ENCODE measurements at places on chromosomes 6 and 20. TPM values are rescaled to one million over a fixed set of nuclear protein-coding genes. Genes with fewer than 3 reads are reported as not detected.

GRCh38 chr20:33835615-33836172 lies 24.5 kb downstream of the CHMP4B start:
- peaks cover 7% of the 10 kb centered on the region for H3K36me3 ChIP-seq
- no peak for DNase-seq
- H3K27me3 ChIP-seq: no peaks in the 10 kb centered on the region
- H3K4me3 ChIP-seq: no peak overlapping the region
- peaks cover 49% of the 10 kb centered on the region for H3K4me1 ChIP-seq

The HLA-DQA1 gene
- not detected for total RNA-seq

The DNAH8 gene
- total RNA-seq: 0.39 TPM

The JPH2 gene
- total RNA-seq: 0.07 TPM

DNA sequence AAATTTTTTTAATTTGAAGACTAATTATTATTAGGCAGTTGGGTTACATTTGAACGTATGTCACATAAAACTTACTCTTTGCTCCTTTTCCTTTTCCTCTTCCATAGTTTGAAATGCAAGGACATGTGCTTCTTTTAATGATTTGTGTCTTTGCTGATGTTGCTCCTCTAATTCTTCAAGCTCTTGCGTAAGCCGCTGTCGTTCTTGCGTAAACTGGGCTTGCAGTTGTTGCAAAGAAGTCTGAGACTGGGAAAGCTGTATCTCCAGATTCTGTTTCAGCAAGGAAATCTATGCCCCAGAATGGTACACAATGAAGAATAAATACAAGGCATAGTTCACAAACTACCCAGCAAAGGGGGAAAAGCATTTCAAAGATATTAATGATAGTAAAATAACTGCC lies 45.1 kb upstream of the MCM9 start:
- no peaks in the 10 kb centered on the region for H3K27me3 ChIP-seq
- no peak overlapping the region for H3K4me3 ChIP-seq
- no peak overlapping the region for H3K27ac ChIP-seq

The OR12D3 gene
- not detected for total RNA-seq

GRCh38 chr6:3347826-3348225 lies 89.1 kb downstream of the PSMG4 start:
- H3K27me3 ChIP-seq: no peaks in the 10 kb centered on the region
- DNase-seq: no peak
- H3K27ac ChIP-seq: no peak overlapping the region

The BPIFB2 gene
- not detected for total RNA-seq

DNA sequence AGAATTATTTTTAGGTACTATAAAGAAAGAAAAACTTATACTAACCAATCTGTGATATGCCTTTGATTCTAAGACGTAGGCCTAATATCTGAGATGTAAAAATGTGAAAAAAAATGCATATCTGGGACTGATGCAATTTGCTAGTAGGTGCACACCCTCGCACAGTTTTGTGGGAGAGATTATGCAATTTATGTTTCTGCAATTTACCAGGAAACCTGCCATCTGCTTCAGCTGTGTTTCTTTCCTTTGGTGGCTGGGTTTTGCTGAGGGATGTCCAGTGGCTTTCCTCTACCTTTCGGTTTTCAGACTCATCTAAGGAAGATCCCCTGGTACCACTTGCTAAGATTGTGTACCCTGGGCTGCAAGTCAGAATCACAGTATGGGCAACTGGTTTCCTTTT lies 186.9 kb downstream of the ZFP64 start:
- DNase-seq: no peak
- H3K27me3 ChIP-seq: no peaks in the 10 kb centered on the region
- no peaks in the 10 kb centered on the region for H3K36me3 ChIP-seq
- peaks cover 50% of the 10 kb centered on the region for H3K4me1 ChIP-seq

DNA sequence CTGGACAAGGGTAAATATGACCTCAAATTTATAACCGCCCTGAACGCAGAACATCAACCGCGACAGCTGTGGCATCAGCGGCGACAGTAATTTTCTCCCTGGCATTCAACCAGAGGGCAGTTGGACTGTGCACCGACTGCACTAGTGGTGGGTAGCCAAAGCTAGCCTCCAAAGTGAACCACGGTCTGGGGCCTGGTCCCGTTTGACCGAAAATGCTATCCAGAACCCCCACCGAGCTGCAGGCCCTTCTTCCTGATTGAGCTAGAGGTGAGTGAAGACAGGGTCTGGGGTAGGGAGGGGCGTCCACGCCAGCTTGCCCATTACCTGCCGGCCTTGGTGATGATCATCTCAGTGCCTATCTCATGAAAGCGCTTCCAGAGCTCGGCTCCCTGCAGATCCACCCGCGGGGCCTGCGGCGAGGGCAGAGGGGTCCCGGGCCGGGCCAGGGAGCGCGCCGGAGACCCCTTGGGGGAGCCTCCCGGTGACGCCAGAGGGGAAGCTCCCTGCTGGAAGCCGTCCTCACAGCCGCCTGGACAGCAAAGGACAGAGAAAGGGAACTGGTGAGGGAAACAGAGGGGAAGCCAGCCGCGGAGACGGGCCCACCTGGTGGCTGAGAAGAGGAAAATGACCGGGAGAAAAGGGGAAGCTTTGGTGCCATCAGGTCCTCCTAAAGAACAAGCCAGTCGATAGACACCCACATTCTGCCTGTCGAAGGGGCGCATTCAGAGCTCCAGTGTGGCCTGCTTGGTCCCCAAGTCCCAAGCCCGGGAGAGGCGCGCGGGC lies 2.0 kb downstream of the TBX18 start:
- DNase-seq: no peak
- H3K27ac ChIP-seq: no peak overlapping the region
- peaks cover 9% of the 10 kb centered on the region for H3K4me1 ChIP-seq
- H3K4me3 ChIP-seq: peak overlapping the region; percentile 28

The PACRG gene
- total RNA-seq: 0.59 TPM

The BAG2 gene
- 3.3 TPM for total RNA-seq

- no peaks in the 10 kb centered on the region for H3K27me3 ChIP-seq
- no peak for DNase-seq
- H3K4me3 ChIP-seq: no peak overlapping the region
- H3K36me3 ChIP-seq: no peaks in the 10 kb centered on the region
These were observed 40.5 kb downstream of the RREB1 start for GRCh38 chr6:7148100-7148822.

DNA sequence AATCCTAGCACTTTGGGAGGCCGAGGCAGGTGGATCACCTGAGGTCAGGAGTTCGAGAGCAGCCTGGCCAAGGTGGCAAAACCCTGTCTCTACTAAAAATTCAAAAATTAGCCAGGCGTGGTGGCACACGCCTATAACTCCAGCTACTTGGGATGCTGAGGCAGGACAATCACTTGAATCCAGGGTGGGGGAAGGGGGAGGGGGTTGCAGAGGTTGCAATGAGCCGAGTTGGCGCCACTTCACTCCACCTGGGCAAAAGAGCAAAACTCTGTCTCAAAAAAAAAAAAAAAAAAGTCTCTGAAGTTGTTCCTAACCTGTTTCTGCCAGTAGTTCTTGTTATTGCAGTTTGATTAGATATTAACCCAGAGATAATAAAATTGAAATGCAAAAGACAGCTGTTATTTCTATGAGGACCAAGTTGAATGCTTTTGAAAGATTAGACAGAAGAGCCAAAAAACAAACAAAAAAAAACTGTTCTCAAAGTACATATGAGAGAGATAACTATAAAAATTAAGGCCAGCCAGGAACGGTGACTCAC lies 22.6 kb downstream of the PIGU start:
- DNase-seq: no peak
- H3K27me3 ChIP-seq: no peaks in the 10 kb centered on the region
- no peaks in the 10 kb centered on the region for H3K4me1 ChIP-seq
- peak overlapping the region; percentile 22 for H3K27ac ChIP-seq

The SIM1 gene
- total RNA-seq: 0.55 TPM

DNA sequence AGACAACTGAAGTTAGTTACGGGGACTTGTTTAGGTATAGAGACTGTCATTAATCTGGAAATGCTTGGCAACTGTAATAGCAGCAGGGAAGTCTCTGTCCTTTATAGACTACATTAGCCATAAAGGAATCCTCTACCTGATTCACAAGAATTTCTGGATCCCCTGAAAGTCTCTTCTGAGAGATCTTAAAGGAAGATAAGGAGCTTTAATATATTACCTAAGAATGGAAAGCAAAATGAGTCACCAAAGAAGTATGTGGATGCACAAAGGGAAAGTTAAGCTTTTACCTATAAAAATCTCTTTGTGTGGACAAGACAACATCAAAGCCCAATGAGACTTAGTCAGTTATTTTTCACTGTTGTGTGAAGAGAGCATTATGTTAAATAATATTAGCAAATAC lies 92.2 kb upstream of the RSPO3 start:
- H3K27me3 ChIP-seq: no peaks in the 10 kb centered on the region
- no peak overlapping the region for H3K27ac ChIP-seq
- H3K36me3 ChIP-seq: no peaks in the 10 kb centered on the region

The SSTR4 gene
- total RNA-seq: not detected

DNA sequence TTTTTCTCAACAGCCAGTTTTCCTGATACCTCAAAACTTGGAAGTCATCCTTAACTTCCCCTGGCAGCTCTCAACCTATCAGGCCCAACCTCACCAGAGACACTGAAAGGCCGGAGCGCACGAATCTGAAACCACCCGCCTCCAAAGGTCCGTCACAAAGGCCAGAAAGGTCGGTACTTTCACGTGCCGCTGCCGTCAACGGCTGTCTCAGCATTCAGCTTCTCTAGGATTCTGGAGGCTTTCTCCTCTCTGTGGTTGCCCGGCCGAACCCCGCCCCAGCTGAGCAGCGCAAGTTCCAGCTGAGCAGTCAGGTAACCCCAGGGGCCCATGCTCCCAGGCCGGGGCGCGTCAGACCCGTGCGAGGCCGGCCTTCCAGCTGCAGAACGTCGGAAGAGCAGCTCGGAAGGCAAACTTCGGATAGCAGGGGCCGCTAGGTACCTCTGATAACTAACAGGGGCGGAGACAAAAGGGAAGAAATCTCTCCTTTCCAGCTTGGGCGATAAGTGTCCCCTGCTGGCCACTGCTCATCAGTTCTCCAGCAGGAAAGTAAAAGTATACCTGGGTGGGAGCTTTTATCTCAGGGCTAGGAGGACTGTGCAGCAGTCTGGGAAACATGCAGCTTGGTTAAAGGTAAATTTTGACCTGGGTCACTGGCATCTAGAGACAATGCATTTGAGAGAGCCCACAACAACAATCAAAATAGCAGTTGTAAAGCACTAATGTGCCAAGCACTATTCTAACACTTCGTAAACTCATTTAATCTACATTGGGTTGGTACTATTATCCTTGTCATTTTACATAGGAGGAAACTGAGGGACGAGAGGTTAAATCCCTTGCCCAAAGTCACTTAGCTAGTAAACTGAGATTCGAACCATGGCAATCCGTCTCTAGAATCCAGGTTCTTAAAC lies 16.1 kb downstream of the ZSCAN12 start:
- H3K27ac ChIP-seq: peak overlapping the region; percentile 96
- peaks cover 44% of the 10 kb centered on the region for H3K36me3 ChIP-seq
- H3K4me1 ChIP-seq: peaks cover 28% of the 10 kb centered on the region
- peak; percentile 58 for DNase-seq
- H3K4me3 ChIP-seq: peak overlapping the region; percentile 87

The DCDC2 gene
- total RNA-seq: not detected

GRCh38 chr6:139990026-139990686 lies 615.7 kb upstream of the CITED2 start:
- no peak overlapping the region for H3K4me3 ChIP-seq
- DNase-seq: no peak
- peaks cover 12% of the 10 kb centered on the region for H3K36me3 ChIP-seq
- H3K4me1 ChIP-seq: peaks cover 15% of the 10 kb centered on the region
- H3K27me3 ChIP-seq: no peaks in the 10 kb centered on the region
- no peak overlapping the region for H3K27ac ChIP-seq

GRCh38 chr6:146153040-146153758 lies 124.3 kb downstream of the GRM1 start:
- H3K36me3 ChIP-seq: no peaks in the 10 kb centered on the region
- peaks cover 5% of the 10 kb centered on the region for H3K4me1 ChIP-seq
- H3K27me3 ChIP-seq: peaks cover 10% of the 10 kb centered on the region

The PKIB gene
- 86.4 TPM for total RNA-seq

The CLVS2 gene
- 1.3 TPM for total RNA-seq

GRCh38 chr6:170420791-170421776 lies 114.5 kb downstream of the FAM120B start:
- peaks cover 17% of the 10 kb centered on the region for H3K4me1 ChIP-seq
- no peaks in the 10 kb centered on the region for H3K36me3 ChIP-seq
- H3K27me3 ChIP-seq: no peaks in the 10 kb centered on the region
- DNase-seq: no peak
- no peak overlapping the region for H3K27ac ChIP-seq

The IFNGR1 gene
- total RNA-seq: 20.3 TPM
